ENCODE measurements at places on chromosomes 3 and 15. TPM values are rescaled to one million over a fixed set of nuclear protein-coding genes. Genes with fewer than 3 reads are reported as not detected.

GBE1 gene
- 18.9 TPM for total RNA-seq

SNTN gene
- 0.20 TPM for total RNA-seq

DNA sequence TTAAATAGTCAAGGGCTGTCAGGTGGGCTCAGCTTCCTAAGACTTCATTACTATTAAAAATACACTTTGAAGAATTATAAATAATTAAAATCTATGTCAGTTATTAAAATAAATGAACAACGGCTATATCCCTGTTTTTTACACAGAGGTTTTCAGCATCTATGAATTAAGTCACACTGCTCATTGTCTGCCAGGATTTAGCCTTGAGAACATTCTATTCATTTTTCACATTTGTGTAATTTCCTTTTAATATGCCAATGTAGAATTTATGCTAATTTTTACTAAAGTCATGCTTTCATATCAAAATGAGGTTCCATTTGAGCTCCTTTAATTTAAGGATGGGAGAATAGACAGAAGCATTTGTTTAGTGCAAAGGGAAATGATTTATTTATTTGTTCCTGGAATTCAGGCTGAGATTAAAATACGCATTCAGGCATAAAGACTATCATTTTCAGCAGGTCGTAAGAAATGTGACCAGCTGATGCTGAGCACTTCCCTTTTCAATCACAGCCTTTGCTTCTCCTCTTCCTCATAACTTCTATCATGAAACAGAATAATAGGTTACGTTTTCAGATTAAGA is 345.1 kb downstream of the MFSD1 start:
- peak; percentile 42 for ATAC-seq

DNA sequence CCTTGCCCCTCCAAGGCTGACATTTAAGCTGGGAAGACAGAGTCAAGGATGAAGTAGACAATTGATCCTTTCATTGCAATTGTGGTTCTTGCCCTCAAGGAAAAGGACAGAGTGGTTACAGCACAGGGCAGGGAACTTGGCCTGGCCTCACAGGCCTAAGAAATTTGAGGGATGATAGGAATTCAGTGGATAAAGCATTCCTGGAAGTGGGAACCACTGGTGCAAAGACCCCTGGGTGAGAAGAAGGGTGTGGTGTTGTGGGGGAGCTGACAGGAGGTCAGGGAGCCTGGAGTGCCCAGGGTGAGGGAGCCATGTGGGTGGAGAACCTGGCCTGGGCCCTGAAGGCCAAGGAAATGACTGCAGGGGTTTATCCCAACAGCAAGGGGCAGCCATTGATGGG is 287.4 kb downstream of the UACA start:
- no peak for ATAC-seq

DNA sequence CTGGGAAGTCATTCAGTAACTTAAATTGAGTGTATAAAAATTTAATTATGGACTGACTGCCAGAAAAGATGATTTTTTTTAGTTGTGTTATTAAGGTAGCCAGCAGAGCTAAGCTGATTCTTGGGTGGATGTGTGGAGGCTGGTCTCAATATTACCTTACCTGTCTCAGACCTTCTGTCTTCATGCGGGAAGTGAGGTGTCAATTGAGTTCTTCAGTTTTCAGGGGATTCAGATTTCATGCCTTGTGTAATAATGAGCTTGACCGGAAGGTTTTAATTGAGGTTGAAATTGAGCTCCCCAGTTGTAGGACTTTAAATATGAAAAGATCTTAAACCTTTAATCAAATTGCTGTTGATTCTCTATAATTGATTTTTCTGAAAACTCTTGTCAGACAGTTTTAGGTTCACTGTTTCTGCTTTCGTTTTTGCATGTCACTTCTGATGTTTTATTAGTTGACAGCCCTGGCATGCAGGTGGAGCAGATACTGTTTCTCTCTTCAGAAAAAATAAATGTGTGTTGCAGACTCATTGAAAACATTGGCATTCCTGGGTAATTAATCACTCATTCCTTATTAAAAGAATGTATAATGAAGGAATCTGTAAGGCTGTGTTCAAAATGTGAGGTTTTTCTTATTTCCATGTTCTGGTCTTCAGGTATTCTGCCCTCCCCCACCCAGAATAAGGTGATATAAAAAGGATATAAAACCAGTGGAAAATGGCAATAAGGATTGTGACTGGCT is 54.5 kb downstream of the PSMD6 start:
- no peak for ATAC-seq

All from motor neuron (in vitro differentiated cells).